Activated CD4-positive, CD25-positive, alpha-beta regulatory T cell (primary cell): ENCODE measurements at places on chromosomes 2 and 18.

- DNase-seq, result no peak
Observed at GRCh38 chr2:73266061-73266901, 18.0 kb downstream of the FBXO41 start.

DNA sequence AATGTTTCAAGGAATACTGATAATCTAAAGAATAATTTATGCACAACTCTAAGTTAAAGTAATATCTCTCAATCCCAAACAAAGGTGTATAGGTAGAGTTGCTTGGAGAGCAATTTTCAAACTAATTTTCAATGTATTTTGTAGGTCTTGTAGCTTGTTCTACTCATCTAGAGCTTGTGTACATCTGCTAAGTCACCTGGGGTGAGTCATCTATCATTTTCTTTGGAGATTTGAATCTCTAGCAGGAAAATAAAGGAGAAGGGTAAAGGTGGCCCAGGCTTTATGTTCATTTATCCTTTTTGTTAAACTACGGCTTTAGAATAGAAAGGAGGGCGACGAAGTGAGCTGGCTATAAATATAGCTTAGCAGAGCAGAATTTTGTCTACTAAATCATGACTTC is 76.8 kb upstream of the THUMPD2 start:
- no peak for DNase-seq

- no peak for DNase-seq
Observed at GRCh38 chr2:168501466-168502065, 45.5 kb downstream of the CERS6 start.

DNA sequence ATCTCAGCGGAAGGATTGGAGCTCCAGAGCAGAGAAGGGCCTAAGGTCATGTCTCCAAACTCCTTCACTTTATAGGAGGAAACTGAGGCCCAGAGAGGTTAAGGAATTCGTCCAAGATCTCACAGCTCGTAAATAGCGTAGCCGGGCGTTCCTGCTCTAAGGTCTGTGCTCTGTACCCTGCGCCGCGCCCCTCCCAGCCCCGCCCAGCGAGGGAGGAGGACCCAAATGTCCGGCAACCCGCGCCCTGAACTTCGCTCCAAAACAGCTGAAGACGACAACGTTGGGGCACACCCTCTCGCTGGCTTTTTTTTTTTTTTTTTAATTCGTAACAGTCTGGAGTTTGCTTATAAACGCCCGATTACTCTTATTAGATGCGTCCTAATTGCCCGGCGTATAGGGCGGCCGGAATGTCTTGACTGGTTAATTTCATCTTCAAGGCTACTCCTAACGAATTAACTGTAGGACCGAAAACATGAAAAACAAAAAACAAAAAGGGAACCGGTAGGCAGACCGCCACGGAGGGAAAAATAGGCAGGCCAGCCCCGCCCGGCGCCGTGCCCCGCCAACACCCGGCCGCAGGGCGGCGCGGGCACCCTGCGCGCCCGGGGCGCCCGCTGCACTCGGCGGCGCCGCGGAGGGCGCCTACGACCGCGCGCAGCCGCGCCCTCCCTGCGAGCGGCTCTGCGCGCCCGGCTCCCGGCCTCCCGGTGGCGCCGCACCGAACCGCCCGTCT is 928 bp upstream of the FOSL2 start:
- peak; percentile 63 for DNase-seq

GRCh38 chr2:222492683-222493082 is 68.3 kb downstream of the SGPP2 start:
- DNase-seq, result no peak

- DNase-seq, result no peak
Observed at GRCh38 chr2:19677825-19678518, 223.8 kb downstream of the TTC32 start.
